ENCODE measurements at places on chromosomes 2 and 18.

GRCh38 chr2:32958821-32959220 is 12.1 kb downstream of the LTBP1 start:
- DNase-seq, result no peak

DNA sequence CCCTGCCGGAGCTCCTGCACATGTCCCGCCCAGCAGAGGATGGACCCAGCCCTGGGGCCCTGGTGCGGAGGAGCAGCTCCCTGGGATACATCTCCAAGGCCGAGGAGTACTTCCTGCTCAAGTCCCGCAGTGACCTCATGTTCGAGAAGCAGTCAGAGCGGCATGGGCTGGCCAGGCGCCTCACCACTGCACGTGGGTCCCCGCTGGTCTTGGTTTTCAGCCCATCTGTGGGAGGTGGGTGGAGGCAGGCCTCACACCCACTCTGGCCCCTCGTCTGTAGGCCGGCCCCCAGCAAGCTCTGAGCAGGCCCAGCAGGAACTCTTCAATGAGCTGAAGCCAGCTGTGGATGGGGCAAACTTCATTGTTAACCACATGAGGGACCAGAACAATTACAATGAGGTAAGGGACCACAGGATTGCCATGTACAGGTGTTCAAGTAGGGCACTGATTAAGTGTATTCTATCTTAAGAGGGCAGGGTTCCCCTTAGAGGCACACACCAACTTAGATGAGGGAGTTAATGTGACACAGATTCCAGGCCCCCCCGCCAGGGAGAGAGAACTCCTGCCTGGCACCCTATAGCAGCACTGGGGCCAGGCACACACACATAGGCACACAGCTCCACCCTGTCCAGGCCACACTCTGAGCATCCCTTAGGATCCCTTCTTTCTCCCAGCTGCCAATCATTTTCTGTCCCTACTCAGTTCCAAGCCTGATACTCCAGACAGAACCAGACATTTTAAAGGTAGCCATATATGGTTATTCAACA is 5.4 kb upstream of the CHRNG start:
- DNase-seq, result no peak

- no peak for DNase-seq
These were observed 50.4 kb downstream of the PDK1 start for GRCh38 chr2:172606285-172606684.

DNA sequence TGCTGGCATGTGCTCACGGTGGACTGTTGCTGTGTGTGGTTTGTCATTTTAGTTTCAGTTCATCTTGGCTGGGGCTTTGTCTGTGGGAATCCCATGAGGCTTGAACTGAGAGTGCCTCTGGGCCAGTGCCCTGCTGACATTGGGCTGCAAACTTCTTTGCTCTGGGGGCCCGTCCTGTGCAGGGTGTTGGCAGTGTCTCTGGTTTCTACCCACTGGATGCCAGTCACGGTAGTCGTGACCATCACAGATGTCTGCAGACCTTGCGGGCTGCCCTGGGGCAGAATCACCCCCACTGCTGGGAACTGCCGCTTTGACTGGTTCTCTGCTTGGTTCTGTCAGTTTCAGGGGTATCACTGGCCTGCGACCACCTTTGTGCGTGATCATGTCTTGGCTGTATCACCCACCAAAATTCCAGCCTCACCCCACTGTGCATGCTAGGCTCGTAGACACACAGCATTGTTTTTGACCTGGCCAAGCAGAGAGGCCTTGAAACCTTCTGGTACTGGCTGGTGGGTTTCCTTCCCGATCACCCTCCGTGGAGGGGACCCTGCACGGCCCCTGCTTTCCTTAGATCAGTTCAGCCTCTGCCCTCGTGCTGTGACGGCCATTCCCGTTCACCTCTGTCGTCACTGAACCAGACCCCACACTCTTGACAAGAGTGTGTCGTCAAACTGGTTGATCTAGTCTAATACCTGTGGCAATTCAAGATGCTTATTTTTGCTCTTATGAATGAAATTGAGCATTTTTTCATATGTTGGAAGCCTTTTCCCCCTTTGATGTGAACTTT is 57.6 kb downstream of the KCNG2 start:
- DNase-seq, result no peak

DNA sequence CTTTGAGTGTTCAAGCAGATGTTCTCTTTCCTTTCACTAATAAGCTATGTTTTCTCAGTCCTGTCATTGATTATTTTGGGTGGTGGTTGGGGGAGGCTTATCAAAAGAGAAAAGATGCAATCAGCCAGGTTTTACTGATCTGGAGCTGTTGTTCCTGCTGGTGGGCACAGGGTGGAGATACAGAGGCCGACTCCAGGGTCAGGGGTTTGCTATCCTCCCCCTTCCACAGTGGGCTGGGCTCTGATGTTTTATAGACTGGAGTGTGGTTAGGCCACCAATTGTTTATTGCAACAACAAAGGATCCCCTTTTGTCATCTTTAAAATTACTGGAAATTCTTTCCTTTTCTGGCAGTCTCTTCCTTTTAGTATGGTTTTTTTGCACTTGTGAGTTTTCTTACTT is 120.5 kb downstream of the TANC1 start:
- no peak for DNase-seq
